ENCODE measurements at places on chromosomes 3 and 15.
A peak's percentile ranks its signal among the peaks of the same experiment; 100 is the strongest.

GRCh38 chr3:126370055-126370454 lies 12.8 kb upstream of the KLF15 start:
- no peak for DNase-seq

- DNase-seq = no peak
These were observed 377.4 kb upstream of the RGMA start for GRCh38 chr15:93466380-93466779.

DNA sequence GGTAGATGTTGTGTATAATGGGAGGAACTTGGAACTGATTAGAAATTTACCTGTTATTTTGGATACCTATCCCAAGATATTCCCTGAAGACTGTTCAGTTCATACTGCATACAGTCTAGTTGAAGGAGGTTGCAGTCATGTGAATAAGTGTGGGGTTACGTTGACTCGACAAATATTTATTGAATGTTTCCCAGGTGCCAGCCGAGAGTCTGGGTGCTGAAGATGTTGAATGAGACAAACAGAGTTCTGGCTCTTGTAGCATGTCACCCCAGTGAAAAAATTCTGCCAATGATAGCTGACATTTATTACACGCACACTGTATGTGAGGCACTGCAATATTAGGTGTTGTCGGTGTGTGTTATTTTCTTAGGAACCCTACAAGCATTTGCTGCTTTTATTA lies 176.0 kb downstream of the KCNMB2 start:
- no peak for DNase-seq

GRCh38 chr15:63110428-63111026 lies 11.1 kb upstream of the LACTB start:
- DNase-seq = peak; percentile 61

GRCh38 chr3:11297126-11297525 lies 24.9 kb downstream of the ATG7 start:
- DNase-seq = no peak

DNA sequence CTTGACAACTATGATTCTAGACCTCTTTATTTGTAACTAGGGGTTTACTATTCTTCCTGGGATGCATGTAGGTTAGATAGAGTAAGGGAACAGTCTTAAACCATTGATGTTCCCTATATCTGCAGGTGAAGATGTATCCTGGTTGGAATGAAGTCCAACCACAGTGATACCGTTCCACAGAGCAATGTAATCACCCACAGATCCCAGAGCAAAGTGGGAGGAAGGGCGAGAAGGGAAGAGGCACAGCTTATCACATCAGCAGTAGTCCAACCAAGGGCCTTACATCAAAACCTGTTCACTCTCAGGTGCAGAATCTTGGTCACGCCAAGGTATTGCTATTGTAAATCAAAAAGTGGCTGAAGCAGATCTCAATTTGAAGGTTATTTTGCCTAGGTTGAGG lies 61.8 kb upstream of the LIPC start:
- no peak for DNase-seq

Measured in ELR (cell line).